ENCODE measurements at places on chromosomes 1 and 21. TPM values are rescaled to one million over a fixed set of nuclear protein-coding genes. Genes with fewer than 3 reads are reported as not detected.
A peak's percentile ranks its signal among the peaks of the same experiment; 100 is the strongest.

The AJAP1 gene
- not detected for total RNA-seq

The TMEM269 gene
- total RNA-seq = 0.16 TPM

The IGFN1 gene
- total RNA-seq = not detected

The FMO1 gene
- total RNA-seq = not detected

The HES3 gene
- not detected for total RNA-seq

The CLEC20A gene
- total RNA-seq = not detected

The LCE1B gene
- total RNA-seq = not detected

The HMCN1 gene
- 0.04 TPM for total RNA-seq

The GUCA2B gene
- total RNA-seq = not detected

DNA sequence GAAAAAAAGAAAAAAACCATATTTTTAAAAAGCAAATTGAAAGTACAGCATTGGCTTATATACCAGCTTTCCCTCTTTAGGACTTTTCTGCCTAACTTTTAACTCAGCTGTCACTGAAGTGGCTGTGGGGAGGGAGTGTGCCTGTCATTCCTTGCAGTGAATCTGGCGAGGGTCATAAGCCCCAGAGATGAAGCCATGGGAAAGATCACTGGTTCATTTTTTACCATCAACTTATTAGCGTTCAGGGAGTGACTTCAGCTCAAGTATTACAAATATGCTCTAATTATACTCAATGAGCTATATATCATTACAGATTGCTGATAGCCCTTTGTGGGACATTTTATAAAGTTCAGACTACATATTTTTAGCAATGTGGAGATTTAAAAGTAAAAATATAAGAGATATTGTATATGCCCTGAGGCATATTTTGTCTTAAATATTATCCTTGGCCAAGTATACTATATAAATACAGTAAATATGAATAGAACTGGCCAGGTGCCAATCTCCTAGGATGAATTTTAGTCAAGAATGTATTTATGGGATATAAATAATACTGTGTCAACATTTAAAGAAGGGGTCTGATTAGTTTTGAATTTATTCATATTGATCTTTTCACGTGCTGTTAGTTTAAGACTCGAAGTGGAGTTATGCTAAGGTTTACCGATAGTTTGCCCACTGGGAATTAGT is 4.4 kb downstream of the TGFB2 start:
- peaks cover 22% of the 10 kb centered on the region for H3K4me1 ChIP-seq
- no peak overlapping the region for H3K27ac ChIP-seq
- H3K27me3 ChIP-seq = no peaks in the 10 kb centered on the region
- no peaks in the 10 kb centered on the region for H3K36me3 ChIP-seq

DNA sequence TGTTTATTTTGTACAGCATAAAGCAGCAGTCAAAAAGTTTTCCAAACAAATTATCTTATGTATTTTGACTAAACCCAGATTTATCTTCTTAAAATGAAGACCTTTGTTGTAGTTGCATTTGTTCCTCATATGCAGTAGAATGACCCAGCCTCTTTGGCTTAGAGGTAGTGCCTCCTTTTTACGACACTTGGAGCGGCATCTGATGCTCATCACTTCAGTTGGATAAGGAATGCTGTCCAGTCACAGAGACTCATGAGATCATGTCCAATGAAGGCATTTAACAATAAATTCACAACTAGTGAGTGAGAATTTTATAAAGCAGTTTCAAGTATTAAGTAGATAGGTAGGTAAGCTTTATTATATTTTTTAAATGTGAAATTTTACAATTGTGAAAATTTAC is 35.2 kb downstream of the PTPRC start:
- peaks cover 96% of the 10 kb centered on the region for H3K4me1 ChIP-seq
- peak overlapping the region; percentile 27 for H3K4me3 ChIP-seq
- peaks cover 3% of the 10 kb centered on the region for H3K36me3 ChIP-seq
- DNase-seq = no peak
- peak overlapping the region; percentile 21 for H3K27ac ChIP-seq
- H3K27me3 ChIP-seq = no peaks in the 10 kb centered on the region

DNA sequence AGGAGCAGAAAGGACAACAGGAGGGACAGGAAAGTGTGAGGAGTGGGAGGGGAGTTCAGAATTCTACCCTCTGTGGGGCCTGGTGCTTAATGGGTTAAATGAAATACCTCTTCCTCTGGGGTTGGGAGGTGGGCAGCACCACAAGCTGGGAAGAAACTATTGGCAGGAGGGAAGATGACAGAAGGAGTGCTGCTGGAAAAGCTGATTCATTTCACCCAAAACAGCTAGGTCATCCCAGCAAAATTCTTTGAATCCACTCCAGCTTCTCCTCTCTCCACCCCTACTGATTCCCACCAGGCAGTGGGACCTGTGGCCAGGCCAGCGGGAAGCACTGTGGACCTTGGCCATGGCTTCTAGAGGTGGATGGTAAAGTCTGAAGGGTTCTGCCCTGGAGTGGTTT is 12.8 kb downstream of the BCAN start:
- peaks cover 34% of the 10 kb centered on the region for H3K27me3 ChIP-seq
- no peaks in the 10 kb centered on the region for H3K36me3 ChIP-seq
- no peak overlapping the region for H3K27ac ChIP-seq
- H3K4me3 ChIP-seq = no peak overlapping the region
- DNase-seq = no peak

- no peaks in the 10 kb centered on the region for H3K36me3 ChIP-seq
- H3K4me3 ChIP-seq = peak overlapping the region; percentile 79
- peak; percentile 62 for DNase-seq
- peaks cover 24% of the 10 kb centered on the region for H3K4me1 ChIP-seq
- H3K27ac ChIP-seq = peak overlapping the region; percentile 81
- no peaks in the 10 kb centered on the region for H3K27me3 ChIP-seq
Measured at GRCh38 chr1:112674986-112675727, 698 bp downstream of the MOV10 start.

DNA sequence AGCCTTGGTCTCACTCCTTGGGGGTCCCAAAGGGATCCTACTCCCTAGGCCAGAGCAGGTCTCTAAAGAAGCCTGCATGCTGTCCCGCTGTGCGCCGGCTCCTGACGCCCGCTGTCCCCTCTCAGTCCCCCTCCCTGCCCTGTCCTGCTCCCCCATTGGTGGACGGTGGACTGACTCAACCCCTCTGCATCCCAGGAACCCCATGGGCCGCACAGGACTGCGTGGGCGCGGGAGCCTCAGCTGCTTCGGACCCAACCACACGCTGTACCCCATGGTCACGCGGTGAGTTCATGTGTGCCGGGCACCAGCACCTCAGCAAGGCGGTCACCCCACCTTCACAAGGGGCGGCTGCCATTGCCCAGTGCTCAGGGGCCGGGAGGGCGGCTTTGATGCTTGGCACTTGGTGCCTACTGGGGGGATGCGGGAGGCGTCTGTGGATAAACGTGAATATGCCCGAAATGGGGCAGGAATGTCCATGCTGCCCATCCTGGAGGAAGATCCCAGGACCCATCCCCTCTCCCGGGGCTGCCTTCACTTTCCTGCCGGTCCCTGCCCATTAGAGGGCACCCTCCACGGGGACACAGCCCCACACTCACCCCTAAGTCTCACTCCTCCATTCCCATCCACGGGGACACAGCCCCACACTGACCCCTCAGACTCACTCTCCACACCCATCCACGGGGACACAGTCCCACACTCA is 20.2 kb upstream of the LRRC3 start:
- DNase-seq = no peak
- no peak overlapping the region for H3K4me3 ChIP-seq
- H3K4me1 ChIP-seq = no peaks in the 10 kb centered on the region
- H3K27me3 ChIP-seq = no peaks in the 10 kb centered on the region

Measured in CD8-positive, alpha-beta memory T cell (primary cell).